ENCODE measurements at places on chromosomes 1 and 21.

GRCh38 chr1:24321697-24322469 lies 2.7 kb downstream of the GRHL3 start:
- DNase-seq, result peak; percentile 39

DNA sequence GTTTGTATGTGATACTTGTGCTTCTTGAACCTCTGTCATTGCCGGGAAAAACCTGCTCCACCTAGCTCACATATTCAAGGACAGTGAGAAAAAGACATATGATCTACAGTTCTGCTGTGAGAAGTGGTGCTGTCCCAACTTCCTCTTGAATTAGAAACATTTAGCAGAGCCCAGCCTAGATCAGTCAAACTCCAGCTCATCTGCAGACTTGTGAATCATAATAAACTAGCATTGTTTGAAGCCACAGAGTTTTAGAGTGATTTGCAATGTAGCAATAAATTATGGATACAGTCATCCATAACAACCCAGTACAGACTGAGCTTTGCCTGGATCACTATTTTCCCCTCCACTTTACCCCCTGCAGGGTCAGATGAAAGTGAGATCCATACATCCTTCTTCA lies 497.8 kb downstream of the PLA2G4A start:
- DNase-seq, result no peak

DNA sequence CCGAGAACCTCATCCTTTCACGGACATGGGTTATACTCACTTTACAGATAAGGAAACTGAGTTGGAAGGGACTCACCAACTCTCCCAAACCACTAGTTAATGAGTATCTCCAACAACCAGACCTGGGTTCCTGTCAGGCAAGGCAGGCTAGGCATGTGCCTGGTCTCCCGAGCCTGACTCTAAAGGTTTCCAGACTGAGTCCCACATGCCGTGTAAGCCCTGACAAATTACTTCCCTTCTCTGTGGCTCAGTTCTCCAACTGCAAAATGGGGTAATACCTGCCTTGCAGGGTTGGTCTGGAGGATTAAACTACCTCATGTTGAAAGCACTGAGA lies 34.3 kb downstream of the SSBP3 start:
- DNase-seq, result no peak

GRCh38 chr1:230584660-230585059 lies 57.6 kb upstream of the COG2 start:
- DNase-seq, result no peak

DNA sequence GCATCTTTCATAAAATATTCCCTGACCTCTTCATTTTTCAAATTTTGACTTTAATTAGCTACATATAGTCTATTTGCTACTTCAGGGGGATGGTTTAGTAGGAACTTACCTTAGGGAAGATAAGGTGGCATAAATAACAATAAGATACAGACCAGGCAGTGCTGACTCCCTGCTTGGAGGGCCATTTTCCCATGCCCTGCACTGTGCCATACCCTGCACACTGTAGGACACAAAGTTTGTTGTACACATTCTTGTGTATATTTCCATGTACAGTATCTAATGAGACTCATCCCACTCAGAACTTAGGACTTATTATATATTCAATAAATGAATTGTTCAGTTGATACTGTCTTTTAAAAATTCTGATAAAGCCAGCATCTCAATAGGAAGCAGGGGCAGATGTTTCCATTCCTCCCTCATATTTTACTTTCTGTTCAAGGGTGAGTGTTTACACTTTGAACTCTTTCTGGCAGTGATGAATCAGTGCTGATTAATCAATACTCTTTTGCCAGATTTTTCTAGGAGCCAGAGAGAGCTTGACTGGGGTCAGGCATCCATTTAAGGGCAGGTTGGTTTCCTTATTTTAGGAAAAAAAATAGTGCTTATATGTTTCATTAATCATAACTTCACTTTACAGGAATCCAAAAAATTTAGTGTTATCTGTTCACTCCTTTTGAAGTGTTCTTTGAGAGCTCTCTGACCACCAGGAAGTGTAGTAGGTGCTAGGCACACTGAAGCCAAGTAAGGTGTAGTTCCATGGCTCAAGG lies 30.6 kb downstream of the MPZL1 start:
- no peak for DNase-seq

DNA sequence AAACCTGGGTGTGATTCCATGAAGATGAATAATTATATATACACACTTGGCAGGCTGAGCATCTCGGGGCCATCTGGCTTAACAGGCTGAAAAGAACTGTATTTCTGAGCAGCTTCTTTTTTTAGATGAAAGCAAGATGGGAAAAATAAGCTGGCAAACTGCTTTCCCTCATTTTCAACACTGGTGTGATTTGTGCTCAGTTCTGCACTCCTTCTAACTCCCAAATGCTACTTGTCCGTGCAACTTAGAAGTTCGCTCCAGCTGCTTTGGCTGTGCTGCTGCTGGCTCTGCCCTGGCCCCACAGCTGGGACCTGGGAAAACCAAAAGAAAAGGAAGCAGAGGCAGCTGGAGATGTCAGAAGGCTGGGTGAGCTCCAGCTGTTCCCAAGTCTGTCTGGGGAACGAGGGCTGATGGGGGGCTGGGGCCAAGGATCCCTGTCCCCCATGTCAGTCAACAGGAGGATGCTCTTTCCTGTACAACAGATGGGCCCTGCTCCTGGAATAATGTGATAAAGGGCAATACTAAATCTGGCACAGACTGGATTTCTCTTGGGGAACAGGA lies 44.9 kb downstream of the PAFAH2 start:
- DNase-seq, result no peak

DNA sequence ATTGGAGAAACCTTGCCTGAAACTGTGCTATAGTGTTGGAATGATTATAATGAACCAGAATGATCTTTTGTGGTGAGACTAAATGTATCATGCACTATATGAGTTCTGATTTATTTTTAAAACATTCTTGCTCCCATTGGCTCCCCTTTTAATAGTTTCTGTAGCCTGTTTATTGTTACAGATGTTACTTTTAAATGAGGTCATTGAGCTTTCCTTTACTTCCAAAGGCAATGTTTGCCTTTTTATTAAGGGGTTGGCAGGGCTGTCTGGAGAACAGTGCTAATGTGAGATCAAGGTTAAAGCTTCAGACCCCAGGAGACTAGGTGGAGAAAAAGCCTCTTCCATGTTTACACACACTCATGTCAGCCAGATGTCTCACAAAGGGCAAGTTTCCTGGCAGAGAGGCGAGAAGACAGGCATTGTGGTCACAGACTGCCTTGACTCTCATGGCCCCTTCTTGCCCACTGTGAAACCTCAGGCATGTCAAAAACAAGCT lies 120.6 kb upstream of the RAVER2 start:
- no peak for DNase-seq

- DNase-seq, result no peak
Measured at GRCh38 chr1:225477296-225477911, 49.6 kb upstream of the LBR start.

- DNase-seq, result no peak
Measured at GRCh38 chr1:236128646-236129178, 13.6 kb upstream of the GPR137B start.

GRCh38 chr1:85884372-85885035 lies 176.3 kb upstream of the ZNHIT6 start:
- no peak for DNase-seq

DNA sequence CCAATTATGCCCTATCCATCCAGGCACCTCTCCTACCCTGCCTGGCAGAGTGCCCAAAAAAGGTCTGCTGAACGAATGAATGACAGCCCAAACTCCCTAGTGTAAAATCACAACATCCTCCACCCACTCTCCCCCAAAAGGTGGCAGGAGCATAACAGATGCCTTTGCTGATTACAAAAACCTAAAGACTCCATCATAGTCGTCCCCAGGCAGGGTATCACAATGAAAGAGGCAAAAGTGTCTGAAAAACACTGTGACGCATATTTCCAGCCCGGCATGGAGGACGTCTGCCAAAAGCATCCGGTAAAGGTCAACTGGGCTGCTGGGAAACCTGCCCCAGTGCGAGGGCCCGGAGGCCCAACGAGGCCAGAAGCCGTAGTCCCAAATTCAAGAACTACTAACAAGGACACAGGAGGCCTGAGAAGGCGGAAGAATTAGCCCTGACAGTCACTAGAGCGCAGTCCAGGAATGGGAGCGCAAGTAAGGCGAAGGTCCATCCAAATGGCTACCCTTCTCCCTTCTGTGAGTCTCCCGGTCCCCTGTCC lies 576 bp downstream of the SMIM12 start:
- DNase-seq, result peak; percentile 17

DNA sequence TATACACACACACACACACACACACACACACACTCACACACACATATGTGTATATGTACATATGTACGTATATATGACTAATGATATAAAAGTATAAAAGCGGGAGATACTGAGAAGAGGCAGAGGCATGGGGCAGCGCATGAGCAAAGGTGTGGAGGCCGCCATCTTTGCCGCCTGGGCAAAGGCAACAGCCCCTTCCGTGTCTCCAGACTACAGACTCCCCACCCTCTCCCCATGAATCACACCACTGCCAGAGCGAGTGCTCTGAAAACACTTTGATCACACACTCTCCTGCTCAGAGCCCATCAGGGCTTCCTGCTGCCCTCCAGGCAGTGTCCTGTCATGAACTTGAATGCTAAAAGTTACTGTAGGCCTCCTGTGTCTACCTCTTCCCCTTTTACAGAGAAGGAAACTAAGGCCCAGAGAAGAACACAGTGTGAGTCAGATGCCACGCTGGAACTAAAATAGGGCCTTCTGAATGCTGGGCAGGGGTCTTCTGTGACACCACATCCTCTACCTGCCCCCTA lies 54.7 kb upstream of the SSBP3 start:
- no peak for DNase-seq

DNA sequence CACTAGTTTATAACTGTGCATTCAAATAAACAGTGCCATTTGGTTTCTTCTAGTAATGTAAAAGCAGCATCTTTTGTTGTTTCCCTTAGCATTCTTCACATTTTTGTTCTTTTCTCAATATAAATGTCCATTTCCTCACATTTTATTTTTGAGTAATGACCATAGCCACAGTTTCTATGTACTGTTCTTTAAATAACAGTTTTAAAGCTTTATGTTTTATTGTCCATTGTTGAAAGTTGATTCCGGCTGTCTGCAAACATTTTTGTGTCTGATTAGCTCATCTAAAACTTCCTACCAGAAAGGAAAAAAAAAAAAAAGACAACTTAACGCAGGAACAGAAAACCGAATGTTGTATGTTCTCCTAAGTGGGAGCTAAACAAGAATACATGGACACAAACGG lies 139.7 kb downstream of the MAGI3 start:
- DNase-seq, result no peak

All from activated CD4-positive, alpha-beta T cell treated with anti-CD3 and anti-CD28 coated beads, Interleukin-2, amount 50 U/mL, for 24 hours (primary cell).